ENCODE measurements at places on chromosomes 1 and 21.
A peak's percentile ranks its signal among the peaks of the same experiment; 100 is the strongest.

- DNase-seq: peak; percentile 68
Measured at GRCh38 chr1:17335821-17336710, 28.1 kb downstream of the PADI4 start.

- DNase-seq: peak; percentile 23
Measured at GRCh38 chr1:20711285-20712214, 6.3 kb downstream of the KIF17 start.

DNA sequence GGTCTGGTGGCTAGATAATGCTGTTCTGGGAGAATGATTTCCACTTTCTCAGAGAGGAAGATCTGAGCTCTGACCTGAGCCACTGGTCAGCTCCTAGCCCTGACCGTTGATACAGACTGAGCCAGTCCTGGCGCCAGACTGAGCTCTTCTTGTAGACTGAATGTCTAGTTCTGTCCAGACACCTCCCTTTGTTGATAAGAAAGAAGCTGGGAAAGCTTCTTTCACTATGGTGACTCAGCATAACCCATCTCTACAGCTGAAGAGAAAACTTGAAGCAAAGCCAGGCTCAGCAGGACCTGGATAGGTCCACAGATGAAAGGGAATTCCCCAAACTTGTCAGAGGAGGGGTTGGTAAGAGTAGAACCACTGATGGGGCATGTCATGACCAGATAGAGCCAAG, 9.9 kb upstream of the TRABD2B start:
- DNase-seq: peak; percentile 22

GRCh38 chr1:201739492-201740085, 89.4 kb upstream of the IPO9 start:
- no peak for DNase-seq

DNA sequence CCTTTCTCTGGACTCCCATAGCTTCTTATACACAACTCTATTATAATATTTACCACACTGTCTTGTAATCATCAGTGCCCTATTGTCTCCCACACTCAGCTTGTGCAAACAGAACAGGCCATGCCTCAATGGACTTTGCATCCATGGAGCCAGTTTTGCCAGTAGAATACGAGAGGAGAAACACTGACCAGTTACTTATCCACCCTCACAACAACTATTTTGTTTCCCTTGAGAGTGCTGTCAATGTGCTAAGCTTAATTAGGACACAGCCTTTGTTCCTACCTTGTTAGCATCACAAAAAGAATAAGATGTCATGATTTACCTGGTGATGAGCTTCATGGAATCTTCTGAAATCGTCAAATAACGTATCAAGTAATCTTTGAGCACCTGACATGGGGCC, 18.1 kb upstream of the LRRC52 start:
- no peak for DNase-seq

DNA sequence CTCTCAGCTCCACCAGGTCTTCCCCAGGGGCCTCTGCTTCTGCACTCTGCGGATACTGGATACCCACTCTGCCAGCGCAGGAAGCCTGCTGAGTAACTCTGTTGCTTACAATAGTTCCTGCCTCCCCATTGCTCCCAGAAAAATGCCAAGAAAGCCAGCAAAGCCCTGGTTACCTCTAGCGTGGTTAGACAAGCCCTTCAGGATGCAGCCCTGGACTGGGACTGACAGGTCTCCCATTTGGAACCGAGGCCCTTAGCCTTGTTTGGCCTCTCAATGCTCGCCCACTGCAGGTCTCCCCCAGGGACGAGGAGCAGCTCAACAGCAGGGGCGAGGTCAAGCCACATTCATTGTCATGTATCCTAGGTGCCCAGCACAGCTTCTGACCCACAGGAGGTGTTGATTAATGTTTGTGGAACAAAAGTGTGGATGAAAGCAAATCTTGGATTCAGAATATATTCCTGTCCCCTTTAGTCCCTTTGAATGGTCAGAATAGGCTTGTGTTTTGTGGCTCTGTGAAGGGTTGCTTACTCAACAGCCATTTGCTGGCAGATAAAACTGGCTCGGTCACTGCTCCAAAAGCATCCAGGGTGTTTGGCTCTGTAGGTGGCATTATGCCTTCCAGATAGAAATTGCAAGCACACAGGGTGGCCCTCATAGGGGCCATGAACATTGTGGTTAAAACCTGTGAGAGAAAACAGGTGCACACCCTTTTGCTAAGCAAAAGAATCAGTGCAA, 58.9 kb downstream of the C1orf198 start:
- DNase-seq: no peak
